ENCODE measurements at places on chromosomes 11 and 22.
A peak's percentile ranks its signal among the peaks of the same experiment; 100 is the strongest.

DNA sequence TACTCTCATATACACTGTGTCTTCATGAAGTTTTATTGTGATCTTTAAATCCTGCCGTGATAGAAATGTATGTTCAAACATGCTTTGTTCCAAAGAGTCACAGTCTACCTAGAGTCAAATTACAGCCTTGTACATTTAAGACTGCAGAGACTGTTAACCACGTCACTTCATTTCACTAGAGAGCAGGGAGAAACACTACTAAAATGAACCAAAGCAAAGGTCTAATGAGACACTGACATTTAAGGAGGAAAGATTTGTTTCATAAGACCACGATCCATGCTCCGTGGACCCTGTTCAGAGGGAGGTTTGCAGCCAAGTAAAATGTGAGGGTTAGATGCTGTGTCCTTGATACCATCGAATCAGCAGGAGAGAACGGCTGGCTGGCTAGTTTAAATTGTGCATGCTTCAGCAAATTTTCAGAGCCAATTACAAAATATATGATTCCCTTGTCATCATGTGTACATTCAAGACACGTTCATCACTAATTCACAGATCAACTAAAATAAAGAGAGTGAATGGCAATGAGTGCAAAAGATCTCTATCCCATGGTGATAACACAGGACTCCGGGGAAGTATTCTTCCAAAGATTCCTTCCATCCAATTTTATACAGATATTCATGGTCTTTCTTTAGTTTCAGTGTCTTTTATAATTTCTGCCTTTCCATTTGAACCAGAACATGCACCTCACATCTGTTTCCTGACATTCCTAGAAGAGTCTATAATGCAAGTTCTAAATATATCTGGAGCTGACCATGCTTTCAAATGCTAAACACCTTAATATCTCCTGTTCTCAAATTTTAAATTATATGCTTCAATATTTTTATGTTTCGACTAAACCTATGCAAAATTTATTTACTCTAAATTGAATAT is 960.9 kb upstream of the FAT3 start:
- DNase-seq = no peak

DNA sequence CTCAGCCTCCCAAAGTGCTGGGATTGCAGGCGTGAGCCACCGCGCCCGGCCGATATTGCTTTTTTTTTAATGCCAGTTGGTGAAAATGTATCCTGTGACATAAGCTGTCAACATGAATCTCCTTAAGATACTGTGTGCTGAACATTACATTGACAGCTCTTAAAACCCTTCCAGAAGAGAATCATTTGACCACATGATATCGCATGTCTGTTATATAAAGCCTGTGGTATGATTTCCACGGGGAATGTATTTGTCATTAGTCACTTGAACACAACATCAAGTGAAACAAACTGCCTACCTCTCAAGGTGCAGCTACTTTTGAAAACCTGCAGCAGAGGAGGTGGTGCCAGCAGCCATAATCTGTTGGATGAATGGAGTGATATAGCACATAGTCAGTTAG is 67.0 kb downstream of the BCL2L13 start:
- DNase-seq = no peak

- no peak for DNase-seq
Measured at GRCh38 chr22:48881326-48881980, 946.2 kb downstream of the BRD1 start.

- DNase-seq = no peak
Measured at GRCh38 chr11:64868904-64869570, 9.4 kb downstream of the EHD1 start.

DNA sequence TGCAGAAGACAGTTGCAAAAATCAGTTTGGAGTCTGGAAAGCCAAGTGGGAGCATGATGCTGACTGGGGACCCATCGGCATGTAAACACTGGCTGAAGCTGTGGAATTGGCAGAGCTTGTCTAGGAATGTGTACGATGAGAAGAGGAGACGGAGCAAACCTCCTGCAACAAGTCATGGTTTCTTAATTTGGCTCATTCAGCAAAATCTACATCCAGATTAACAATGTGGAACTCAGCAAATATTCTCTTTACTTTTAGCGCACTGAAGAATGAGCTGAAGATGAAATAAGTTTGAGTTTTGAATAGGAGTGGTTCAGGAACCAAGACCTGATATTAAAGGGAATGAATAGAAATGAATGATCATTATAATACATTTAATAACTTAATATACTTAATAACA is 26.6 kb downstream of the RASSF10 start:
- DNase-seq = no peak

GRCh38 chr11:116787786-116788486 is at the start of gene ZPR1:
ZPR1 (minus strand) TSS chr11:116788023; CDS start chr11:116787990, 33 bp downstream.
- peak; percentile 82 for DNase-seq

DNA sequence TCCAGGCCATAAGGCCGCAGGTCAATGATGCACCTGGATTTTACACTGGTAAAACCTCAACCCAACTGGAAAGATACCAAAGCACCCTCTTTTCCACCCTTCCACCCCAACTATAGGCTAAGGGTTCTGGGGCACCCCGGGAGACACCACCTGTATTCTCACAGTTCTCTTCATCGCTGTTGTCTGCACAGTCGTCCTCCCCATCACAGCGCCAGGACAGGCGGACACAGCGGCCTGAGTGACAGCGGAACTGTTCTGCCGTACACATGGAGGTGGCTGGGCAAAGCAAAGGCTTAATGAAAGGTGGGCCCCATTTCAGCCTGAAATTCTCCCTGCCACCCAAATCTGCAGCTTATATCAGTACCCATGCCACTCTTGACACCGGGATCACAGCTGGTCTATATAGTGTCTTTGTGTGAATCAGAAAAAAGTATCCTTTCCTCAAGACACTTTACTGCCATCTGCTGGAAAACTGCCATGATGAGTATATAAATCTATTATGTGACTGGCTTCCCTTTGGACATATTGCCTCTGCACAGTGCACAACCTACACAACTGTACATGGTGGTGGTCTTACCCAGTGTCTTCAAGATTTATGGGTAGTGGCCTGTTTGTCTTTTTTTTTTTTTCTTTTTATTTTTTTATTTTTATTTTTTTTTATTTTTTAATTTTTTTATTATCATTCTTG is 21.5 kb downstream of the LRP4 start:
- DNase-seq = no peak

- DNase-seq = no peak
Measured at GRCh38 chr11:120515186-120515723, 3.7 kb downstream of the GRIK4 start.

All from effector memory CD8-positive, alpha-beta T cell (primary cell).